ENCODE measurements at places on chromosomes 11 and 22.

- peak; percentile 76 for DNase-seq
These were observed 10.7 kb upstream of the CTSF start for GRCh38 chr11:66579017-66579606.

- DNase-seq, result no peak
These were observed 14.8 kb upstream of the RAC2 start for GRCh38 chr22:37258753-37259401.

DNA sequence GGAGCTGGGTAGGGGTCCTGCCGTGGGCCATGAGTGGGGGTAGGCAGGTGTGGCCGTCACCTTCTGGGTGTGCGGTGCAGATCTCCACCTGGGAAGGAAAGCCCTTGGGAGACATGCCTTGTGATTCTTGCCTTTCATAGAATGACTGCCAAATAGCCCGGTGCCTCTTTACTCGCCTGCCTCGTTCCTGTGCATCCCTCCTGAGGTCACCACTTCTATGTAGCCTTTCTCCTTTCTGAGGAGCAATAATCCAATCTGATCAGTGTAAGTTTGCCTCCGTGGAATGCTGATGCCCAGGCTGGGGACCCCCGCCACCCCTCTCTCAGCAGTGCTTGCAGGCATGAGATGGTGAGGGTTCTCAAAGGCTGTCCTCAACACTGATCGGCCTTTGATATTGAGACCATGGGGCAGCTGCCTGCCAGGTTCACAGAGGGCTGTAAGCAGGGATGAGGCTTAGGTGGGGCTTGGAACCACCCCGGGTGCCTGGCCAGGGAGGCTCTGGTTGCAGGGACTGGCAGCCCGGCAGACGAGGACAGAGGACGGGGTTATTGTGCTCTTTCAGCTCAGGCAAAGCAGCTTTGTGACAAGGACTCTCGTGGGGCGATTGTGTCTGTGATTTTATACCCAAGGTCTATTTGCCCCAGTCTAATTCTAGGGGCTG is 86.1 kb upstream of the WNT7B start:
- DNase-seq, result no peak

DNA sequence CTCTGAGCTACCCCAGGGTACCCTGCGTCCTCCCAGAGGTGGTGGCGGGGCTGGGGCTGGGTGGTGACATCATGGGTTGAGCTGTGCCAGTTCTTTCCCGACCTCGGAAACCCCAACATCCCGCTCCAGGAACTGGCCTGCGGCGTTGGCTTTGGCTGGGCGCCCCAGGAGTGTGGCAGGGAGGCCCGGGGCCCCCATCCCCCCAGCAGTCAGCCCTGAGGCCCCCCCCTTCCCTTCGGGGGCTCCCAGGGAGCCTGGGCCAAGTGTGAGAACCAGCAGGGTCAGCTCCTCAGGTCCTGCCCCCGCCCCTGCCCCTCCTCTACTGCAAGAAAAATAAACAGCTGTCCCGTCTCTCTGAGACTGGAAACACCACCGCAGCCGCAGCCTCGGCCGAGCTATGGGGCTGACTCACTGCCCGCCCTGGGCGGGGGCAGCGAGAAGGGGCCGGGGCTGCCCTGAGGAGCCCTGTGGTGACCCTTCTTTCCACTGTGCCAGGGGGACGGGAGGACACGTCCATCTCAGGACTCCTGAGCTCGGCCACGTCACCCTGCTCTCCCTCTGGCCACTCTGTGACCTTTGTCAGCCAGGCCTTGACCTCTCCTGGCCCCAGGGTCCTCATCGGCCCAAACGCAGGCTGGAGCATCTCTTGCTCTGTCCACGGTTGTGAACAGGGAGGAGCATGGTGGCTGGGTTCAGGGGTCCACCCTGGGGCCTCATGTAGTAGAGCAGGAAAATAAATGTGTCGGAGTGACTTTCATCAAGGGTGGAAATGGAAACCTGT is 73.4 kb downstream of the WNT7B start:
- no peak for DNase-seq

- DNase-seq, result no peak
These were observed 7.0 kb downstream of the OR51B5 start for GRCh38 chr11:5336331-5336730.

DNA sequence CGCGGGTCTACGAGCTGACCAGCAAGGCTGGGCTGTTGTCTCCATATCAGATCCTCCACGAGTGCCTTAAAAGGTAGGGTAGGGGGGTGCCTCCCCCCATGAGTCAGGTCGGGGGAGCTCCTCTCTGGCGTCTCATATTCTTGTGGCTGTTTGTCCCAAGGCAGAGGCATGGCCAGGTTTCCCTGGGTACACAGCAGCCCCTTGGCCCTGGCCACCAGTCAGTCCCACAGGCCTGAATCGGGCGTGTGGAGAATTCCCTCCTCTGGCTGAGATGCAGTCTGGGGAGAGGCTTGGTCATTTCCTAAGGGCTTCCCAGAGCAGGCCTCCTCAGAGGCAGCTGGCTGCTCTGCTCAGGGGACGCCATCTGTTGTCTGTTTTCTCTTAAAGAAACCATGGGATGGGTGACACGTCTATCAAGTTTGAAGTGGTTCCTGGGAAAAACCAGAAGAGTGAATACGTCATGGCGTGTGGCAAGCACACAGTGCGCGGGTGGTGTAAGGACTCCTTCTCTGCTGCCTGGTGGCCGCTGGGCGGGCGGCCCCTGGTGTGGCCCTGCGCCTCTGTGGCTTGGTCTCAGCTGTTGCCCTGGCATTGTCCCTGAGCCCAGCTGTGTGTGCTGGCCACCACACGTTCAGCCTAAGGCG is 9.6 kb upstream of the RANBP1 start:
- no peak for DNase-seq

GRCh38 chr11:14105446-14105845 is 142.9 kb downstream of the SPON1 start:
- DNase-seq, result no peak

DNA sequence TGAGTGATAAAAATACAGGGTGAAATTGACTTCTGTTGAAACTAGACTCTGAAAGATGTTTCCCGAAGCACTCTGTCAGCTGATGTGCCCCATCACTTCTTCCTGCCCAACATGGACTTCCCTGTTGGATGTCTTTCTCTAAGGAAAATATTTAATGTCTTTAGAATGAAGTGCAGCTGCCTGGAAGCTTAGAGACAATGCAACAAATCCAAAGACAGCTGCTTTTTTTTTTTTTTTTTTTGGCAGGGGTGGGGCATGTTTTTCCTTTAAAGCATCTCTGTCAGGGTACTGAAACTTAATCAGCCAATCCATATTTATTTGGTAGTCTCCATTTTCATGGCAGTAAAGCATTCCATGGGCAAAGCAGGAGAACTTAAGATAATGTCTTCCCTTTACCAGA is 5.9 kb downstream of the JAM3 start:
- no peak for DNase-seq

DNA sequence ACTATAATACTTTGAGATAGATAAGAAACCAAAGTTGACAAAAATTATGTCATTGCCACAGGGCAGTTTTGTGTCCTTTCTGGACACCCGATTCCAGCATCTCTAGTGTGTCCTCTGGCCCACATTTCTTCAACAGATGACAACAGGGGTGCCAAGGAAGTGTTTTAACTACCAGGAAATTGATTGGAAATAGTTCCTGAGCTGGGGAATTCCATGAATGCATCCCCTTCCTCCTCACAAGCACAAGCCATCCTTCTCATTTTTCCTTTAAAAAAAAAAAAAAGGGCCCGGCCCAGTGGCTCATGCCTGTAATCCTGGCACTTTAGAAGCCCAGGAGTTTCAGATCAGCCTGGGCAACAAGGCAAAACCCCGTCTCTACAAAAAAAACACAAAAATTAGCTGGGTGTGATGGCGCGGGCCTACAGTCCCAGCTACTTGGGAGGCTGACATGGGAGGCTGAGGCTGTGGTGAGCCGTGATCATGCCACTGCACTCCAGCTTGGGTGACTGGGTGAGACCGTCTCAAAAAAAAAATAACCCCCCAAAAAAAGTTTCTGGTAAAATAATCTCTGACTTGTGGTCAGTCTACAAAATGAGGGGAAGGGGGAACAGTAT is 797 bp upstream of the B3GAT3 start:
- DNase-seq, result no peak

DNA sequence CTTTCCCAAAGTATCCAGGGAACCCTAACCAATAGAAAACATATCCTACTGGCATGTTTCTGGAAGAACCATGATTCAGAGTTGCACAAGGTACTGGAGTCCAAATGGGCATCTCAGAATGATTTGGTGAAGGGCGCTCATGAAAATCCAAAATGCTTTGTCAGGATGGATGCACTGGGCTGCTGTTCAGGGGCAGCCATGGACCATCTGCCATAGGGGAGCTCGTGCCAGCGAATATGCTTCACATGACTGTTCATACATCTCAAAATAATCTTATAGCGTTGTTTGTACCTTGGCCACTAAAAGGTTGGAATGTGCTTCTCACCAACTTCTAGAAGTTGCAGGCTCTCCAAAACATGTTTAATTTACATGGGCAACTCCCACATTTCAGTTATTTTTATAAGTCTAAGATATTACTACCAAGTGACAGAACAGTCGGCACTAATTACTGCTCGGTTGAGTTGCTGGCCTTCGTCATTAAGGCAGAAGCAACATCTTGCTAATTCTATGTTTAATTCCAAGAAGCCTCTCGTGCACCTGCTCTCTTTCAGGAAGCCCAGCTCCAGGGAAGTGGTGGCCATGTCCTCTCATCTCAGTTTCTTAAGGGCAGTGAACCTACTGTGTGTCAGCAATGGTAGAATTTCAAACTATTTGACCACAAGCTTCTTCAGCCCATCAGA is 1497.7 kb downstream of the TBC1D22A start:
- DNase-seq, result no peak

- DNase-seq, result no peak
These were observed 20.1 kb downstream of the ZBTB16 start for GRCh38 chr11:114079511-114080065.

GRCh38 chr22:30876915-30877553 is 91.5 kb downstream of the MORC2 start:
- no peak for DNase-seq

DNA sequence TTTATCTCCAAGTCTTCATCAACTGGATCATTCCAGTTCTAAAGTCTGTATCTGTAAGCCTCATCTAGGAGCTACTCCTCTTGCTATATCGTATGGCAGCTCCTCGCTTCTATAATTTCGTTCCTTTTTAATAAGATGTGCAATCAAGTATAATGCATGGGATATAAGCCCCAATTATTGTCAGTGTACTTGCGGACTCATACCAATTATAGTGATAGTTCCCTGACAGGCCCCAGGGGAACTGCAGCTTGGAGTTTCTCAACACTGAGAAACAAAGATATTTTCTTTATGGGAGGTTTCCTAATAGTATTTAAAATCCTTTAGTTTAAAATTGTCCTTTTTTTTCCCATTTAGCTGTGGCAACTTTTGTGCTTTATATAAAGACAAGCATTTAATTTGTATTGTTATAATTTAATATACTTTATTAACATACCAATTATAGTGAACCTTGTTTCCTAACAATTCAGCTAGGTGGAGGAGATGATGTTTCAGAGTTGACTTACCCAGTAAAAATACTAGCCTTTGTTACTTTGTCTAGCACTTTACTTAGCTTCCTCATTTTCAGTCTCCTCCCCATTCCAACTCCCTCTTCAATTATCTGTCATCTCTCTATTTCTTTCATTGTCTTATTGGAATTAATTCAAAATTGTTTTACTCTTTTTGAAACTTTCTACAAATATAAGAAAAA is 25.3 kb upstream of the DDX17 start:
- no peak for DNase-seq

DNA sequence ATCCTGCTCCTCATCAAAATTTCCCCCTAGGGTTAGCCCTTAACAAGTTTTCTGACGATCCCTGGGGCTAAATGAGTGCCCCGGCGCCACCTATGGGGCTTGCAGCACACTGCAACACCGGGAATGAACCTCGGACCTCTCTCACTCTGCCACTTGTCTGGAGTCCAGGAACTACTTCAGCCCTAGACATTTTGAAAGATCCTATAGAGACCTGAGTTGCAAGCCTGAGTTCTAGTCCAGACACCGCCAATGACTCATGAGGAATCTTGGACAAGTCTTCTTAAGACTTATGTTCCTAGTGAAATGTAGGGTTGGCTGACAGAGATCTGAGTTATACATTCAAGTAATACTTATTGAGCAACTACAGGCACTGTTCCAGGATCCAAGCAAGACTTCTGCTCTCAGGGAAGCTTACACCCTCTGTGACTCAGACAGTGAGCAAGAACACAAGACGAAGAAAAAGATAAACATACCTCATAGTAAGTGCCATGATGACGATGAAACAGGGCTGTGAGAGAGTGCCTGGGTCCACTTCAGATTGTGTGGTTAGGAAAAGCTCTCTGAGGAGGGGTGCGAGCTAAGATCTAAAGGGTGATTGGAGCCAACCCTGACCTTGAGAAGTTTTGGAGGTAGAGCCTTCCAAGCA is 10.2 kb upstream of the STK33 start:
- DNase-seq, result no peak

GRCh38 chr11:57502376-57502775 is 13.1 kb downstream of the SLC43A1 start:
- DNase-seq, result no peak

GRCh38 chr11:114395736-114396135 is 4.6 kb downstream of the C11orf71 start:
- DNase-seq, result no peak

DNA sequence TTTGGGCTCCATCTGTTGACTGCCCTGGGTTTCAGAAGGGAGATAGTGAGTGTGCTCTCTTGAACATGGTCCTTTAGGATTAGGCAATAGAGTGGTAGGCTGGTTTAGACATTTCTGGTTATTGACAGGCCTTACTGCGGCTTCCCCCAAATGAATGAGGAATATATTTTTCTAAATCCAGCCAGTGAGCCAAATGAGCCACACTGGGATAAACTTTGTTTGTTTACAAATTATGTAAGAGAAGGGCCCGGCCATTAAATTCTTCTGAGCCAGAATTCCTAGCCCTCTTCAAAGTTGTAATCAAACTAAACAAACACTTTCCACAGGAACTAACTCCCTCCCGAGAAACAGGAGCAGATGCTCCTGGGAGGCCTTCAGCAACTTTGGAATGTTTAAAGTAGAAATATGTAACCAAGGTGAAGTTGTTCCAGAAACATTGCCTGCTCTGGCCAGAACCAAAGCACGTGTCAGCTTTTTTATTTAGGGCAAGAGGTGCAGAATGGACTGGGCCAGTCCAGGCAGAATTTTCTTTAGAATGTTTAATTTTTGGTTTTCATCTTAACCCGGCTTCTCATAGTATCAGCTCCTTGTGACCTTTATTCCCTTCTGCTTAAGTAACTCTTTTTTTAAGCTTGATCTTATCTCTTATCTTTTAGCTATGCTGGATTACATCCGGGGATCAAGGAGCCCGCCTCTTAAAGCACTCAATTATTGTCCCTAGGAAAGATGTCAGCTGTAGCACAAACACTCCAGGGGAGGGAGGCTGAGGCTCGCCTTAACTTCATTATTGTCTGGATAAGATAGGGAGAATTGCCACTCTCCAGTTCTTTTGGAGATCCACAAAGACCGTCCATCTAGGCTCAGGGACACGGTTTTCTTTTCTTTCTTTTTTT is 28.7 kb downstream of the ZNRF3 start:
- no peak for DNase-seq

GRCh38 chr22:43443152-43443471 is 31.3 kb downstream of the MPPED1 start:
- no peak for DNase-seq

DNA sequence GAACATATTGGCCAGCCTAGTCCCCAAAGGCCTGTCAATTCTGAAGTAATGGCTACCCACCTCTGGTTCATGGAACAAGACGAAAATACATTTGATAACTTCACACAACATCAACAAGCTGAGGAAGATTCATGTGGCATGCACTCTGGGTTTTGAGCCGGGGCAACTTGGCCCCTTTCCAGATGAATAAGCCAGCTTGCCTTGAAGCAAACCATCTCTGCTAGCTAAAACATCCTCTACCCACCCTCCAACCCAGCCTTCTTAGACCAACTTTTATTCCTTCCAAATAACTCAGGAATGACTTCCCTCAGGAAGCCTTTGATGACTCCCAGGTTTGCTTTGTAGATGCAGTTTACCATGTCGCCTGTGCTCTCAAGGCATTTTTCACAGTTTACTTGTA is 94.4 kb downstream of the SLC1A2 start:
- DNase-seq, result no peak
